T-helper 1 cell (primary cell): ENCODE measurements at places on chromosomes 6 and 20.

- DNase-seq, result no peak
Measured at GRCh38 chr6:133590814-133591213, 298.1 kb upstream of the TCF21 start.

DNA sequence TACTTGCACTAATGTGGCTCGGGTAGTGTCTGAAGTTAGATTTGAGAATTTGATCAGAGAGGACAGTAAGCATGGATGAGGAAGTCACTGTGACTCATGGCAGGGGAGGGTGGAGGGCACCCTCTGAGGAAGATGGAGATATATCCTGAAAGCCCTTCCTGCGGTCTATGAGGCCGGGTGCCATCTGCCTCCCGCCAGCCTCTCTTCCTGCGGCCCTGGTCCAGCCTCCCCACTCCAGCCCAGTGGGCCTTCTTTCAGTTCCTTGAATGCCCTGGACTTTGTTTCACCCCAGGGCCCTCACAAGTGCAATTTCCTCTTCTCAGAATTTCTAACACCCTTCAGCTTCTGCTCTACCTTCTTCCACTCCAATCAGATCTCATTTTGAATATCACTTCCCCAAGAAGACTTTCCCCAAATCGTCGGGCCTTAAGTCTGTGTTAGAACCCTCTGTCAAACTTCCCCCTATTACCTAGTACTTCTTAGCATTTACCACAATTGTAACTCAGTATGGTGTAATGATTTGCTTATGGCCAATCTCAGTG lies 20.2 kb upstream of the TNFAIP3 start:
- no peak for DNase-seq

DNA sequence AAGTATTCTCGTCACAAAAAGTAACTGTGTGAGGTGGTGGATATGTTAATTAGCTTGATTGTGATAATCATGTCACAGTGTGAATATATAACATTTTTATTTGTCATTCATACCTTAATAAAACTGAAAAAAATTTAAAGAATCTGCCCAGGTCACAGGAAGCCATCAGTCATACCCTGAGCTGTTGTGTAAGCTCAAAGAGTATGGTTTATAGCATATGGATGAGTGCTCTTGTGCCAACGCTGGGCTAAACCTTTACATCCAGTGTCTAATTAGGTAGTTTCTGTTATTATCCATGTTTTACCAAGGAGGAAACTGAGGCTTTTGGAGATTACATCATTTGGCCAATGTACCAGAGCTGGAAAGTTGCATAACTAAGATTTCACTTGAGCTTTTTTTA lies 11.4 kb downstream of the PKIG start:
- DNase-seq, result no peak

DNA sequence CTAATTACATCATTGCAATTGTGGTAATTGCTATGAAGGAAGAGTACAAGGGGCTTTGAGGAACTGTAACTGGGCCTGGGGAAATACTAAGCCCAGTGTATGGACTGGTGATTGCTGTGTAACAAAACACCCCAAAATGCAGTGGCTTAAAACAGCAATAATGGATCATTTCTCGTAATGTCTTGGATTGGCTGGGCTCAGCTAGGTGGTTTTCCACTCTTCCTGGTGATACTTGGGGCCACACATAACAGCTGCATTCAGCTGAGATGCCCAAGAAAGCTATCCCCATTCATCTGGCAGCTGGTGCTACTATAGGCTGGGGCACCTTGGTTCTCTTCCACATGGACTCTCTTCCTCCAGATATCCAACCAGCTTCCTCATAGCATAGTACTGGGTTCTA lies 150.3 kb downstream of the EYA2 start:
- DNase-seq, result no peak

DNA sequence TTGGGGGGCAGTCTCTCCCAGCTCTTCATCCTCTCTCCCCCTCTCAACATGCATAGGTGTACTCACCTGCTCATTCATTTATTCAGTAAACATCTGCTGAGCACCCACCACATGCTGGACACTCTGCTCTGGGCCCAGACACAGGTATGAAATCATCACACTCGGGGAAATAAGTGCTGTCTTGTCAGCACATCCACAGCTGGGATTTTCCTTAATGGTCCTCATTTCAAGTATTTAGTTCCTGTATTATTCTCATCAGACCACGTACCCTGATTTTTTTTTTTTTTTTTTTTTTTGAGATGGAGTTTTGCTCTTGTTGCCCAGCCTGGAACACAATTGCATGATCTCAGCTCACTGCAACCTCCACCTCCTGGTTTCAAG lies 19.4 kb downstream of the RAB5IF start:
- DNase-seq, result no peak

DNA sequence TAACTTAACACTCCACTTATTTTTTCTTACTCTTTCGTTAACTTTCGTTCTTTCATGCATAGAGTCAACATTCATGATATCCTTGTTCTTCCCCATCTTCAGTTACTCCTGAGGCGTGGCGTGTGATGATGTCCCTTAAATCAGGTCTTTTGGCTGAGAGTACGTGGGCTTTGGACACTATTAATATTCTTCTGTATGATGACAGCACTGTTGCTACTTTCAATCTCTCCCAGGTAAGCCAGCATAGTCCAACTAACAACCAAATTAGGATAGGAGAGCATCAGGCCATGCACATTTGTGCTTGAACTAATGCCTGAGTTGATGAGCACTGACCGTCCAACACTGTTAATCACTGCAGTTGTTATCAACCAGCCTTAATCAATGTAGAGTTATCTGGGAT lies 119.6 kb downstream of the TMEM242 start:
- DNase-seq, result no peak

DNA sequence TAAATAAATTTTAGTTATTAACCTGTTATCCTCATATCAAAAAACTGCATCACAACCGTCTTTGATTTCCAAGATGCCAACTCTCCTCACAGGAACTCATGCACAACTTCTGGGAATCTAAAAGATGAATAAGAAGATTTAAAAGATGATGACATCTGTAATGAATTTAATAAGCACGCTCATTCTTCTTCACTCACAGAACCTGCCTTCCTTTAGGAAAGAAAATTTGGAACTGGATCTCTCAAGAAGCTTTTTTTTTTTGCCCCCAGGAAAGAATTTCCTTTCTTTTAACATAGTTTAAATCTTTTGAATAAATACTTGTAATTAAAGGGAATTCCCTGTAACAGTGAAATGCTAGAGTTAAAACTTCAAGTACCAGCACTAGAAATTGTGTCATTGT lies 161.5 kb downstream of the HIVEP2 start:
- no peak for DNase-seq

- no peak for DNase-seq
Measured at GRCh38 chr6:17470938-17471327, 77.5 kb downstream of the CAP2 start.

DNA sequence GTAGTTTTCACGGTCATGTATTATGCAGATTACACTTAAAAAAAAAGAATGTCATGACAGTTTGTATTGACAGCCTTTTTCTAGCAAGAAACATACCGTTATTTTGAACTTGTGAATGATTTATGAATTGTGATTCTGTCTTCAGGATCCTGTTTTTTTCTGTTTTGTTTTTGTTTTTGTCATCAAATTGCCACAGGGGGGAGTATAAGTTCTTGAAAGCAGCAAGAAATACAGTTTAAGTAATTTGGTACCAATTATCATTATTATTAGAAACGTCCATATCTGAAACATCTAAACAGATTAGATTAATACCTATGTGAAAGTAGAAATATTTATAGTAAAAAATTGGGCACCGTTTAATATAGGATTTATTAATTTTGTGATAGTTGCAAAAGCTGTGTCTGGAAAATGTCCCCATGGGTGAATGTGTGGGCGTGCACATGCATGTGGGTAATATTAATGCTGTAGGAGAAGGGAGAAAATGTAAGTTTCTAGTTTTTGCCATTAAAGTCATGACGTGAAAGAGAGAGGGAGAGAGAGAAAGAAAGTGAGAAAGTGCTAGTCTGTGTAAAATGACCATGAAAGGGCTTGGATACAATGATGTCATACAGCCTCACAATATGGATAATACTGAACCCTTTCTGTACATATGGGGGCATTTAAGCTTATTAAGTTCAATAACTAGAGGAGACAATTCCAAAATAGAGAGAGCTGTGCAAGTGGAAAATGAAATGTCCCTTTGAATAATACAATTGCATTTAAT lies 9.4 kb upstream of the CCN2 start:
- no peak for DNase-seq

GRCh38 chr6:21731411-21732031 lies 138.0 kb downstream of the SOX4 start:
- DNase-seq, result no peak

- DNase-seq, result peak; percentile 89
Measured at GRCh38 chr6:27866357-27867050, 45.7 kb downstream of the OR2B2 start.

DNA sequence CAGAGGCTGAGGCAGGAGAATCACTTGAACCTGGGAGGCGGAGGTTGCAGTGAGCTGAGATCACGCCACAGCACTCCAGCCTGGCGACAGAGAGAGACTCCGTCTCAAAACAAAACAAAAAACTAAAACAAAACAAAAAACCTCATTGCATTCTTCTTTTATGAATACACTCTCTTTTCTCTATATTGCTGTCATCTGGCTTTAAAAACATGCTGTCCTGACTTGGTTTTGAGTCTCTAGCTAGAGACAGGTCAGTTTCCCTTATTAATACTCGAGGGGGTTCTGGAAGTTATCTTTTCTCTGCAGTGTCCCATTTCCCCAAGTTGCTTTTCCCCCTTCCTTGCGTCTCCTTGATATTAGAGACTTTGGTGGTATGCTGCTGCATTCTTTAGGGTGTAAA lies 50.9 kb downstream of the RIOK1 start:
- no peak for DNase-seq

DNA sequence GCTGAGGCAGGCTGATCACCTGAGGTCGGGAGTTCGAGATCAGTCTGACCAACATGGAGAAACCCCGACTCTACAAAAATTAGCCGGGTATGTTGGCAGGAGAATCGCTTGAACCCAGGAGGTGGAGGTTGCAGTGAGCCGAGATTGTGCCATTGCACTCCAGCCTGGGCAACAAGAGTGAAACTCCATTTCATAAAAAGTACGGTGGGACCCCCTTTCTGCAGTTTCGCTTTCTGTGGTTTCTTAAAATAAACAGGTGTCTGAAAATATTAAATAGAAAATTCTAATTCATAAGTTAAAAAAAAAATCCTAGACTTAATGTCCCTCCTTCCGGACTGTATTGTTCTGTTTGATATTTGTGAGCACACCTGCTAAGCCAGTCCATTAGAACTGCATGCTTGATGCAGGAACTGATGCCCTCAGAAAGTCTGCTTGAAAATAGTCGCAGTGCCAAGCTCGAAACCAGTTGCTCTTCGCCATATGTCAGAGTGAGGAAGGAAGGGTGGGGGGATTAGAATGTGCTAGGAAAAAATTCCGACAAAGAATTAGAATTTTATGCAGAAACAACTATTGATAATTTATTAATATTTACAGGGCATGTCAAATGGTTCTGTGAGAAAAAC lies 85.9 kb downstream of the JARID2 start:
- no peak for DNase-seq

- no peak for DNase-seq
Measured at GRCh38 chr6:92404281-92404680, 1015.1 kb downstream of the EPHA7 start.

DNA sequence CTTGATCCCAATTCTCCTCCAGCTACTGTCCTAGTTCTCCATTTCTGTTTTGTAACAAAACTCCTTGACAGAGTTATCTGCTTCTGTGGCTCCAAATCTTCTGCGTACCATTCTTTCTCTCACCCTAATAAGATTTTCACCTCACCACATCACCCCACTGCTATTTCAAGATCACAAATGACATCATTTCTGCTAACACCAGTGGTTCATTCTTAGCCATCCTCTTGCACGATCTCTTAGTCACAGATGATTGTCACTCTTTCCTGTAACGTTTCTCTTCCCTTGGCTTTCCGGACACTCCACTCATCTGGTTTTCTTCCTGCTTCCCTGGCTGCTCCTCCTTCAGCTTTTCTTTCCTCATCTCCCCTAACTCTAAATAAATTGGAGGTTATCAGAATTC lies 56.8 kb upstream of the FABP7 start:
- DNase-seq, result no peak

DNA sequence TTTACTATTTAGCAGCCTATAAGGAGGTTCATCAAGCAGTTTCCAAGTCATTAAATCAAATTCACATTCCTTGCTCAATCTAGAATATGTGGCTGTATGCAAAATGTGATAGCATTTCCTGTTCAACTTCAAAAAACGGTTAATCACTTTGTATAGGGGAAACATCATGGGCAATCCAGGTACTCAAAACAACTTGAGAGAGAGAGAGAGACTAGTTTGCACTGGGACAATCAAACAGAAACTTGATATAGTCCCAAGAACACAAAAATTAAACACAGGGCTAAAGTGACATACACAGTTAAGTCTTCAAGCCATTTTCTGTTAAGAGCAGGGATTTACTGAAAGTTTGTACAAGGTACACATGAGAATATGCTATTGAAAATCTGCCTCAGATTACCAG lies 7.4 kb downstream of the CPNE1 start:
- no peak for DNase-seq

GRCh38 chr6:90212274-90212673 lies 84.4 kb downstream of the BACH2 start:
- no peak for DNase-seq

- no peak for DNase-seq
Measured at GRCh38 chr20:56845546-56846086, 216.5 kb downstream of the TFAP2C start.

GRCh38 chr6:168608113-168608400 lies 167.1 kb downstream of the SMOC2 start:
- DNase-seq, result no peak

GRCh38 chr6:21138336-21139069 lies 455.0 kb upstream of the SOX4 start:
- DNase-seq, result no peak

- DNase-seq, result peak; percentile 83
Measured at GRCh38 chr20:49541733-49542513, 26.0 kb downstream of the PTGIS start.

DNA sequence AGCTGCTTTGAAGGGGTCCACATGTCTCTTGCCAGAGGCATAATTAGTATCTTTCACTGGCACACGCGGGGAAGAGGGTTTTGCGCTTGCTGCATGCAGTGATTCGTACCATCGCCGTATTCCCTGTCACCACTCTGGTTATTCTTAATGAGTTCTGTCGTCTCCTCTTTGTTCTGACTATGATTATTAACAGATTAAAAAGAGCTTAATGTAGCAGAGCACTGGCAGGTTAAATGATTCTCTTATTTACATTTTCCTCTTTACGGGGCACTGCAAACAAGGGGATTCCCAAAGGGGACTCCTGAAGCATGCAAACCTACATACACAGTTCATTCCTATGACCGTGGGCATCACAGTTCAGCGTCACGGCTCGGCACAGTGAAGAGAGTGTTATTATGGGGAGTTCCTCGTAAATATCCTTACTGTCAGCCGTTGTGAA lies 204.8 kb downstream of the DTNBP1 start:
- no peak for DNase-seq

DNA sequence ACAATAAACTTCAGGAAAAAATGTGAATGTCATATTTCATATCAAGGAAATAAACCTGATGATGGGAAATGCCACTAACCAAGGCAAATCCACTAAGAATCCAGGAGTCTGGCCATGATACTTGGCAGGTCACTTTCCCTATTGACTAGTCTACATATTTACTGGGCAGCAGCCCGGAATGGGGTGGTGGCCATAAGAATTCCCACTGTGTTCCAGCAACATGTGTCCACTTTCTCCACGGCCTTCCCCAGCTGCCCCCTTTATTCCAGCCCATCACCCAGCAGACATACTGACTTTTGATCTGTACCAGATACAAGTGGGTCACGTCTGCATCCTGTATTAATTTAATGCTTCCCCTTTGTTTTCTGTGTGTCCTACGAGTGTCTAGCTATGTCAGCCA lies 234.5 kb upstream of the PRDM1 start:
- DNase-seq, result no peak

GRCh38 chr6:29631860-29632731 lies 887 bp downstream of the GABBR1 start:
- DNase-seq, result peak; percentile 52

GRCh38 chr6:27251606-27252251 lies 4.2 kb downstream of the PRSS16 start:
- peak; percentile 34 for DNase-seq
